ENCODE measurements at places on chromosomes 12 and 14.

- DNase-seq, result no peak
Observed at GRCh38 chr12:89999699-90000505, 291.3 kb upstream of the ATP2B1 start.

DNA sequence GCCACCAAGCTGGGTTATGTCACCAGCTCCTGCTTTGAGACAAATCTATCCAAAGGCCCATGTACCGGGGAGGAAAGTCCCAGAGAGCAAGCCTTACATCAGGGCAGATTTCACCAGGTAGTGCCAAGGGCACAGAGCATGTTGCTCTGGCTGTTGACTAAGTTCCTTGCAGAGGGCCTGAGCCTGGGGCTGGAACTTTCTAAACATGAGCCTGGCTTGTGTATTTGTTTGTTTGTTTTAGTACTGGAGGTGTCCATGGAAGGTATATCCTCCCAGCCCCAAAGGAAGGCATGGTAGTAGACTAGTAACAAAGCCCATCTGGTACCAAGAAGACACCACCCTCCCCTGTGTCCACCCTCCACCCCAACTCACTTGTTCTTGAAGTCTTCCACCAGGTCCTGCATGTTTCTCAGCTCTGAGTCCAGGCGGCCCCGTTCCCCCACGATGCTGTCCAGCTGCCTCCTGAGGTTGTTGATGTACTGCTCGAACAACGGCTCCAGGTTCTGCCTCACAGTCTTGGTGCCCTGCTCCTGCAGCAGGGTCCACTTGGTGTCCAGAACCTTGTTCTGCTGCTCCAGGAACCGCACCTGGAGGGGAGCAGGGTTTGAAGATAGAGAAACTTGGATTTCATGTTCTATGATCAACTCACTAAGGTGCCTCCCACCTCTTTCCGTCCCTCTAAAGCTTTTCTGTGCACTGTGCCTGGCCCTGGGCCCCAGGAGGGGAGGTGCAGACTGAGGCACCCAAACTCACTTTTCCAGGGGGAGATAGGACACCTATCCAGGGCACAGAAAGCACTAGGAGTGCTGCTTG is 1.4 kb downstream of the KRT5 start:
- DNase-seq, result no peak

DNA sequence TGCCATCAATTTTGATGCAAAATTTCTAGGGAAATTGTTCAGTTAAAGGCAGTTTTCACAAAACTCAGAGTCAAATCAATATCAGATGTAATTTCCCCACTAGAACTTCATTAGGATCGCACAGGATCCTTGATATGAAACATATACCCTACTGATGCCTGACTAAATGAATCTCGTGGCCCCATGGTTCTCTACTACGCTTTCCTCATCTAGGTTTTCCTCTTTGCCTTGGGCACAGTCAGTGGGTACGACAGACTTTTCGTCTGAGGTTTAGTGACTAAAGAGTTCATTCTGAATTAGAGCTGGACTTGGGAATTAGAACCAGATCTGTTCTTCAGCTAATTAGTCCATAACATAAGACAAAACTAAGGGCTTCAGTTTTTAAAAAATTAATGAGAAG is 42.5 kb upstream of the GNPNAT1 start:
- DNase-seq, result no peak

GRCh38 chr14:103692159-103692558 is 23.1 kb downstream of the XRCC3 start:
- peak; percentile 40 for DNase-seq

GRCh38 chr12:106814714-106815113 is 40.2 kb downstream of the RIC8B start:
- no peak for DNase-seq

GRCh38 chr12:51005030-51005429 is 21.2 kb downstream of the SLC11A2 start:
- DNase-seq, result no peak

GRCh38 chr12:51779876-51780275 is 68.6 kb downstream of the FIGNL2 start:
- no peak for DNase-seq

DNA sequence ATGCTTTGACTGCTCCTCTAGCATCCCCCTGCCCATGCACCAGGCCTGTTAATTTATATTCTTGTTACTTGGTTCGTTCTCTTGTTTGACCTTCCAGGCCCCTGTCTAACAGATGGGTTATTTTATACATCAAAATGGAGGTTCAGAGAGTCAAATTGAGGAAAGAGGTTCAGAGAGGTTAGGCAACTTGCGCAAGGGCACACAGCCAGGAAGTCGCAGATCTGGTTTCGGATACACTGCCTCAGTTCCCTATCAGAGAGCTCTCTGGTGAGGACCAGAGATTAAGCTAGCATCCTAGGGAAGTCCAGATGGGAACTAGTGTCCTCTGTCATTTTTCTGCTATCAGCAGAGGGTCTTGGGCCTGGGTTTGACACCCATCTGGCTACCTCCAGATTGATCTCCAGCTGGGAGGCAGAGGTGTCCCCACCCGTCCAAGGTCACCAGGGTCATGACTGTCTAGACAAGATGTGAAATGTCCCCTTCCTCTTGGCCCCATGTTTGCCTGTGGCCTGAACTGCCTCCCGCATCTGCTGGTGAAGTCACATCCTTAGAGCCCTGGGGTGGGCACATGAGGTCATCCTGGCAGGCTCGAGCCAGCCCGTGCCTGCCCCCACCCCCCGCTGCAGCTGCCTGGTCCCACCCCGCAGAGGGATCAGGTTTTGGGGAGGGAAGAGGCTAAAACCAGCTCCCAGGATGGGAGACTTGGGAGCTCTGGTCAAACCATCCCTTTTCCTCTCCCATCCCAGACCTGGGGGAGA is 84.3 kb upstream of the NCOR2 start:
- no peak for DNase-seq

- DNase-seq, result no peak
Observed at GRCh38 chr14:99792210-99792535, 1.0 kb upstream of the EML1 start.

GRCh38 chr12:53616950-53617349 is 9.2 kb downstream of the ATF7 start:
- DNase-seq, result no peak
